ENCODE measurements at places on chromosomes 5 and 9. TPM values are rescaled to one million over a fixed set of nuclear protein-coding genes. Genes with fewer than 3 reads are reported as not detected.

GRCh38 chr5:35205606-35206005 lies 24.7 kb downstream of the PRLR start:
- no peak for DNase-seq

The GABRA1 gene
- not detected for total RNA-seq

DNA sequence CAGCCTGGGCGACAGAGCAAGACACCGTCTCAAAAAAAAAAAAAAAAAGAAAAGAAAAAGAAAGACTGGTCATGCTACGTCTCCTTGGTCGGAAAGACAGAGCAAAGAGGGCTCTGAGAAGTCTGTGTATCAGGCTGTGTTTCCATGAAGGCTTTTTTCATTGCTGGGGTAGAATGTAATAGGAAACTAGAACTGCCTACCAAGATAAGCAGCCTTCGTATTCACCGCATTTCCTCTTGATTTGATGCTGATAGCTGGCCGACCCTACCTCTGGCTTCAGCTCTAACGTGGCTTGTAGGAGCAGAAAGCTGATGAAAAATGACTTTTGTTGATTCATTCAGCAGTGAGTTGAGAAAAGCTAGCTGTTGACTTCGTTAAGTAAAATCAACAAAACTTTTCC lies 17.4 kb downstream of the SLC1A3 start:
- no peak for DNase-seq

DNA sequence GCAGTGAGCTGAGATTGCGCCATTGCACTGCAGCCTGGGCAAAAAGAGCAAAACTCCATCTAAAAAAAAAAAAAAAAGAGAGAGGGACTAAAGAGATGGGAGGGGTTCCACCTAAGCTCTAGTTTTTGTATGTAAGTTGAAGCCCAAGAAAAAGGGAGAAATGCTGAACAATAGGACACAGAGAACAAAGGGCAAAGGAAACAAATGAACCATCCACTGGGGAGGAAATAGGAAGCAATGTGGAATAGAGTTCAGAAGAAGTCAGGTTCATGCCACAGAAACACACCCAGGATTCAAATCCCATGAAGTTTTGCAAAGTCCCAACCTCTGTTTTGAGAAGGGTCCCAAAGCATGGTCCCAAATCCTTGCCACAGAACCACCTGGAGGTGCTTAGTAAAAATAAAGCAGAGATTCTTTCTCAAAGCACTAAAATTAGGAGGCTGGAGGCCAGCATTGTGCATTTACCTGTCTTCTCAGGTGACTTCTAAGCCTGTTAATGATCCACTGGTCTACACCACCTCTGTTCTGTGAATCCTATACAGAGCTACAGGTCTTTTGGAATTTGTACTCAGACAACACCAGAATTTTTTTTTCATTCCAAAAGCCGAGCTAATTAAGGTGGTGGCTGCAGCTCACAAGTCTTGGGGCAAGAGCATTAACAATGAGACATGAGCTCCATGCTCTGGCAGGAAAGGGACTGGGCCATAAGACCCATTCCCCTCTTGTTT lies 177.6 kb downstream of the DOCK8 start:
- DNase-seq = no peak

GRCh38 chr9:18707061-18707461 lies 233.1 kb downstream of the ADAMTSL1 start:
- peak; percentile 34 for DNase-seq

DNA sequence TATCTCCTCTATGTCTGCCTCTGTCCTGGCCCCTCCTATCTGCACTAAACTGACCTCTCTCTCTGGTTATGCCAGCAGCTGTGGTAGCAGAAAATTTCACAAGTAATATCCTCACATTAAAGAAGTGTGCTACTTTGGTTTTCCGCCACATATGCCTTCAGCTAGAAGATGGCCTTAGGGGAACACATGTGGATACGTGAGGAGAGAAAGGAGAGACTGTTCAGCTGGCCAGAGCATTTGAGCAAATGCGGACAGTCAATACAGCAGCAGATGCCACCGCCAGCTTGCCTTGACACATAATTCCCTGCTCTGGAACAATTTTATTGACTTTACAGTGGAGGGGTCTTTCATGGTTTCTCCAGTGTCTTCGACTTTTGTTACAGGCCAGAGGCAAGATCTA lies 434.6 kb downstream of the TAF11L14 start:
- no peak for DNase-seq

DNA sequence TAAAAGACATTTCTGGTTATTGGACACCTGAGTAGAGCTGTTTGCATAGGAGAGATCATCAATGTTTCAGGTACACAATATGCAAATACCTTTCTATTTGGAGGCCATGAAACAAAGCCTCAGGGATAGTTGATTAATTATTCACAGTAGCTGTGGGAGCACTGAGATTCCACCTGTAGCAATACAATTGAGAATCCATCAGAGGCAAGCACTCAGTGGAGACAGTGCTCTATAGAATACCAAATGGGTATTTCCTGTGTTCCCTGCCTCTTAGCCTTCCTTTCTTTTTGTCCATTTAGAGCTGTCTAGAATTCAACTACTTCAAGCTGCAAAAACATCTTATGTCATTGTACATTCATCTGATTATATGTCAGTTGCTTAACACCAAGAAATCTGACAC lies 1754.0 kb upstream of the ACO1 start:
- no peak for DNase-seq

The CD14 gene
- total RNA-seq = 22.1 TPM

The SIT1 gene
- total RNA-seq = not detected

- DNase-seq = no peak
Observed at GRCh38 chr9:83441390-83441789, 96.8 kb downstream of the FRMD3 start.

The BTNL9 gene
- 14.3 TPM for total RNA-seq

GRCh38 chr9:114027159-114027862 lies 50.8 kb downstream of the AMBP start:
- DNase-seq = peak; percentile 67

- peak; percentile 26 for DNase-seq
Observed at GRCh38 chr5:38323645-38324295, 65.4 kb downstream of the EGFLAM start.

DNA sequence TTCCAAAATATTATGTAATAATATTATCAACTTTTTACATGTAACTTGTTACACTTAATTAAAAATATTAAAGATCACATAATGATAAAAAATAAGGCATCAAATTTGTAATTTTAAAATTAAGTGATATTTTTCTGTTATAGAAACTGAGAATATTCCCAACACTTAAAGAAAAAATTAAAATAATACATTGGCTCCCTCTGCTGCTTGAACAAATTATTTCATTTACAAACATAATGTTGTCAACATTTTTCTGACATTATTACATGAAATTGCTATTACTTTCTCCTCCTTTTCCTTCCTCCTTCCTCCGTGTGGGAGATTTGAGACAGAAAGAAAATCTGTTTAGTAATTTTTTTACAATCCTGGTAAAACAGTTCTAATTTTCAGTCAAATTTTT lies 42.3 kb downstream of the RNF180 start:
- no peak for DNase-seq

DNA sequence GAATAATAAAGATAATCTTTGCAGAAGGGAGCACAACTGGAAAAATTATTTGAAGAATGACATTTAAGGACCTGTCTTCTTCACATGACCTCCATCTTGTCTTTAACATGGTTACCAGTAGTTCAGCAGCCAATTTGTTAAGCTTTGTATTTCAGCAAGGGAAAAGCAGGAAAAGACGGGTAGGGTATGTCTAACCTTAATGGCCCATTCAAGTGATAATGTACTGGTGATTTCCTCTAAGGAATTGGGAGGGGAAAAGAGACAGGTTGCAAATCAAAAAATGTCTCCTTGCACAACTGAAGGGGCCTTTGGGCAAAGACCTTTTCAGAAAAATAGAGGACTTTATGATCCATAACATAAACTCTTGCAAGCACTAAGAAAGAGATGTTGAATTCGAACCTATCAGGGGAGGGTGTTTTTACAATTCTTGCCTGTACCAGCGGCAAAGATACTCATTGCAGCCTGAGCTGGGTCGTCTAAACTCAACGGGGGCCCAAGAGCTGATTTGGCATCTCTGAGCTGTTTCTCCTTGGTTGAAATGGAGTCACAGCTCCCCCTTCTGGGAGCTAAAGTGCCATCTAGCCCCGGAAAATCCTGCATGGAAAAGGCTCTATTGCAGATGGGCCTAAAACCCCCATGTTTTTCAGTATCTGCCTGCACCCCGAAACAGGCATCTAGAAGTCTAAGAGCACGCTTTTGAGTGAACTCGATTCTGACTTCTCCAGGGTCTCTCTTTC lies 3.8 kb downstream of the BRINP1 start:
- DNase-seq = no peak

The PCDHGA7 gene
- total RNA-seq = 2.5 TPM

DNA sequence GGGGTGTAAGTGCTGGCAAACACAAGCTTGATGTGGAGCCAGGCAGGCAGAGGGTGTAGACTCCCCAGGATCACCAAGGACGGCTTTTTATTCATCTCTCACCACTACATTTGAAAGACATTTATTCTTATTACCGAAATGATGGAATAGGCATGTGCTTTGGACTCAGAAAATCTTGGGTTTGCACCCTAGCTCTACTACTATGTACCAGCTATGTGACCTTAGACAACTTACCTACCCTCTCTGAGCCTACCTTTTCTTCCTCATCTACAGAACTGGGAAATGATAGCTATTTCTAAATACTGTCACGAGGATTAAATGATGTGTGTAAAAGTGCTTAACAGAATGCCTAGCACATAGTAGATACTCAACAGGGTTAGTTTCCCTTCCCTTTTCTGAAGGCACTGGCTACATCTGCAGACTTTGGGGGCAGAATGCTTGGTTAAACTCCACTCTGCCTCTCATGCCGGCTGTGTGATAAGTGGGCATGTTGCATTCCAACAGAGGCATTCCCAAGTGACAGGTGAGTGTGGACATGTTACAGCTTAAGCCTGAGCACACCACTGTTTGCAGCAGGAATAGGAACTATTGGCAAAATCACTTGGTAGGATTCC lies 94.8 kb downstream of the SLC1A3 start:
- no peak for DNase-seq

DNA sequence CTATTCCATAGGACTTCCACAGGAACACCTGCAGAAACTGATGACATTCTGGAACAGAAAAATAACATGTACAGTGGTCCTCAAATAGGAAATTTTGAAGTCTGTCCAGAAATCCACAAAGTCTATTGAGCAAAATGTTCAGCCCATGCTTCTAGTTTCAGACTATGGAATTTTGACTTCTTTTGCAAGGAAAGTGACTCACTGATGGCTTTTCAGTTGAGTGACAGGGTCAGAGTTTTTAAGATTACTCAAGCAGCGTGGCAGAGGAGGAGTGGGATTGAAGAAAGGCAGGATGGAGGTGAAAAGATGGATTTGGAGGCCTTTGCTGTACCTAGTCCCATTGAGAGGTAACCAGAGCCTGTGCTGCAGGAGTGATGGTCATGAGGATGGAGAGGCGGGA lies 151.5 kb downstream of the GOLPH3 start:
- DNase-seq = no peak

- DNase-seq = no peak
Observed at GRCh38 chr5:1315018-1315708, 20.3 kb upstream of the TERT start.

The CDH9 gene
- not detected for total RNA-seq

GRCh38 chr9:121718084-121718483 lies 66.7 kb downstream of the DAB2IP start:
- no peak for DNase-seq
